ENCODE measurements at places on chromosomes 3 and 15. TPM values are rescaled to one million over a fixed set of nuclear protein-coding genes. Genes with fewer than 3 reads are reported as not detected.

DNAH1 gene
- 6.9 TPM for total RNA-seq

ITIH3 gene
- 1.8 TPM for total RNA-seq

DNAJA4 gene
- 8.5 TPM for total RNA-seq

PIAS1 gene
- 39.8 TPM for total RNA-seq

CHST14 gene
- total RNA-seq = 13.7 TPM

PRR23B gene
- total RNA-seq = not detected

MESP1 gene
- 1.1 TPM for total RNA-seq

C3orf49 gene
- not detected for total RNA-seq

GRCh38 chr3:174403831-174404230, 455.3 kb upstream of the NAALADL2 start:
- no peak for DNase-seq

DNA sequence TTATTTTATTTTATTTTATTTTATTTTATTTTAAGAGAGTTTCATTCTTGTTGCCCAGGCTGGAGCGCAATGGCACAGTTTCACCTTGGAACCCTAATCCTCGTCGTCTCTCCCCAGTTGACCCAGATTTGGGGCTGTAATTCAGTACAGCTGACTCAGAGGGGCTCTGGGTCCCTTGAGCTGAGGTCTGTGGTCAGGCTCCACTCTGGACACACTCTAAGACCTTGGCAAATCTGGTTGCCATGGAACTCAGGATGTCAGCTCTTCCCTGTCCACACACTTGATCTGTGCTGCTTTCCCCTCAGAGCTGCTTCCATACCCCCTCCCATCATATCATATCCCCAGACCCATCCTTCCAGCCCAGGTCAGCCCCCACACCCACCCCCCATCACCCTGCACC, 675 bp upstream of the CYP11A1 start:
- no peak for DNase-seq

DNA sequence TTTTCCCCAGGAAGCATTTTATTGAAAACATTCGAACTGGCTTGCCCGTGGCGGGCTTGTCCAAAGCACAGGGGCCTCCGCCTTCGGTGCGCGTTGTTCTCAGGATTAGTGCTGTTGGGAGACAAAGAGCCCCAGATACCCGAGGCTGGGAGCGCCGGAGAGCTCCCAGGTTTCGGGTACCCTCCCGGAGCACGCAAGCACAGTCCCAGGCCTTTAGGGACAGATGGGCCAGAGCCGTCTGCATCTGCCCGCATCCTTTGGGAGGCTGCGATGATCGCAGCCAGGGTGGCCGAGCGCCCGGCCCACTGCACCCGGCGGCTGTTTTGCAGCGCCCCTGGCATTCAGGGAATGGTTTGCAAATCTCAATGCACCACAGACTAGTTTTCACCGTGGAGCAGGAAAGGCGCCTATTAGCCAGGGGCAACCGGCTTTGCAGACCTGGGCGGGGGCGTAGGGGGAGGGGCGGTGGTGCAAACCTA, 5.0 kb upstream of the FEZF2 start:
- DNase-seq = no peak

- DNase-seq = peak; percentile 83
These were observed 1028.2 kb downstream of the MCTP2 start for GRCh38 chr15:95259513-95259912.

DNA sequence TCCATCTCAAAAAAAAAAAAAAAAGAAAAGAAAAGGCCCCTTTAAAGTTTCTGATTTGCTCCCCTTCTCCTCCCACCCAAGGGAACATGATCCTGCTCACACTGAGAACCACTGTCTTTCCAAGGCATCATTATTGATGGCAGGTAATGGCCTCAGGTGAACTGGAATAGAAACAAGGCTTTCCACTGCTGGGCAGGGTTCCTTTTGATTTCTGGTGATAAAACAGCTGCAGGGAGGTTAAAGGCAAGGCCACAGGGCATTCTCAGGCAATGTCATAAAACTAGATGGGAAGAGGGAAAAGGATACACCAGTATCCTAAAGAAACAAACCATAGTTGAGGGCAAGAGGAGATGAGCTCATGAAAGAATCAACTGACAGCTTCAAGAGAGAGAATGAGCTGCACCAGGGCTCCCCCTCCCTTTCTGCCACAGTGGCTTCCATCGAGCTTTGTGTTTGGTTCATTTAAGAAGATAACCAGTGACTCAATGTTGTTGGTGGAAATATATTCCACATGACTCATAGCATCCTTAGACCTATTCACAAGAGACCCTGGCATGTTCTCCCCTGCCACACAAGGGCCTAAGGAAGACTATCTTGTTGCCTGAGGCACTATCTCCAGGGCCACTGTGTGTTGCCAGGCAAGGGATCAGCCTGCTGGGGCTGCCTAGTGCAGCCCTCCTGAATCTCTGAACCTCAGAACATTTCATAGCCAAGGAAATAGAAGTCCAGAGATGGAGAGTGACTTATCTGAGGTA, 86.4 kb downstream of the WDR76 start:
- DNase-seq = peak; percentile 38

DNA sequence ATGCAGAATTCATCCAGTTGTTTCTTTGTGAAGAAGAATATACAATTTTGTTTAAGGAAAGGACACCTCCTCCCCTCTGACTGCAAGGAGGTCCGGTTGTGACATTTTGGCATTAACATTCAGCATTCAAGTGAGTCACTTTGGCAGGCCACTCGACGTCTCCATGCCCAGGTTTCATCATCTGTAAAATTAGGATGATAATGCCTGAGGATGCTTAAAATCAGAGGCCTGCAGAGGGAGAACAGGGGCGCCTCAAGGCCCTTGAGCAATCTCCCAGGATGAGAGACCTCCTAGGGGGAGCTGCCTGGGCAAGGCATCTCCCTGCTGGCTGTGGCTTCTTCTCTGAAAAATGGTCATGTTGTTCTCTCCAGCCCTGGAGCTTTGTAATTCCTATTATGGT, 236.0 kb downstream of the CACNA2D3 start:
- peak; percentile 14 for DNase-seq

GRCh38 chr3:29255854-29256696, 24.8 kb upstream of the RBMS3 start:
- no peak for DNase-seq

DNA sequence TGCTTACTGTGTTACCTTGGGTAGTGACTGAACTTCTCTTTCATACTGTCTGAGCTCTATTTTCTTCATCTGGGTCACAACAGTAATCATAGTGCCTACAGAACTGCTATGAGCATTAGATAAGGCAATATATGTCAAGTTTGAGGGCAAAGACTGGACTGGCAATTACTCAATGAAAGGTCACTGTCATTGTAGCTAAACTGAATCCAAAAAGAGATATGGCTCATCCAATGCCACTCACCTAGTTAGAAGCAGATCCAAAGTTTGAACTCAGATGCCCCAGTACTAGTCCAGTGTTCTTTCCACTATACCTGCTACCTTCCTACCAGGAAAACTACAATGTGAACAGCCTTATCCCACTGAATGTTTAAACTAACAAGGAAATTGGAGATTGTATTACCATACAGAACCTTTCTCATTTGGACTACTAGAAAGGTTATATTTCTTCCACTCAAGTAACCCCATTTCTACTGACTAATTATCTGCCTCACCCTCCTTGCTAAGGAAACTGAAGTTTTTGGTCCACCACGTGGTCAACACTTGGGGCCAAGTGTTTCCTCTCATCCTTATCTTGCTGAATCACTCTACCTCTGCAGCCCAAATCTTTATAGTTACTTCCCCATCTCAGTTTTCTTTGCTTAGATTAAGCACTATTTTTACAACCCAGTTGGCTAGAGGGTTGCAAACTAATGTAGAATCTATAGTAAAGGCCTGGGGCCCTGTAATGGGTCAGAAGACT, 202.3 kb upstream of the LPP start:
- no peak for DNase-seq

DNA sequence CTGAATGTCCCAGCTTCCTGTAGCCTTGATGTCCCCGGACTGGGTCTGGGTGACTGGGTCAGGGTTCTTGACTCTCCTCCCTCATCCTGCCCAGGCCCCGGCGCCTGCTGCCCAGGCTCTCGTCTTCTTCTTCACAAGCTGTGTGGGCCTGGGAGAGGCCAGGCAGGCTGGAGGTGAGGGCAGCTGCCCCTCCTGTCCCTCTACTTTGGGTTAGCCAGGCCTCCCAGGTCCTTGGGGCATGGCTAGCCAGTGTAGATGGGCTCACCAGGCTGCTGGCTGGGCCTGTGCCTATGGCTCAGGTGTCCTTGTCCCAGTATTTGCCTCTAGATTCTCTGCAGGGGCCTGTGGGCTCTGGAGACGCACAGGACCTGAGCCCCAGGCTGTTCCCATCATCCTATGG, 31.8 kb downstream of the TKT start:
- no peak for DNase-seq

- no peak for DNase-seq
These were observed 21.8 kb downstream of the MAP2K5 start for GRCh38 chr15:67564021-67564967.

DNA sequence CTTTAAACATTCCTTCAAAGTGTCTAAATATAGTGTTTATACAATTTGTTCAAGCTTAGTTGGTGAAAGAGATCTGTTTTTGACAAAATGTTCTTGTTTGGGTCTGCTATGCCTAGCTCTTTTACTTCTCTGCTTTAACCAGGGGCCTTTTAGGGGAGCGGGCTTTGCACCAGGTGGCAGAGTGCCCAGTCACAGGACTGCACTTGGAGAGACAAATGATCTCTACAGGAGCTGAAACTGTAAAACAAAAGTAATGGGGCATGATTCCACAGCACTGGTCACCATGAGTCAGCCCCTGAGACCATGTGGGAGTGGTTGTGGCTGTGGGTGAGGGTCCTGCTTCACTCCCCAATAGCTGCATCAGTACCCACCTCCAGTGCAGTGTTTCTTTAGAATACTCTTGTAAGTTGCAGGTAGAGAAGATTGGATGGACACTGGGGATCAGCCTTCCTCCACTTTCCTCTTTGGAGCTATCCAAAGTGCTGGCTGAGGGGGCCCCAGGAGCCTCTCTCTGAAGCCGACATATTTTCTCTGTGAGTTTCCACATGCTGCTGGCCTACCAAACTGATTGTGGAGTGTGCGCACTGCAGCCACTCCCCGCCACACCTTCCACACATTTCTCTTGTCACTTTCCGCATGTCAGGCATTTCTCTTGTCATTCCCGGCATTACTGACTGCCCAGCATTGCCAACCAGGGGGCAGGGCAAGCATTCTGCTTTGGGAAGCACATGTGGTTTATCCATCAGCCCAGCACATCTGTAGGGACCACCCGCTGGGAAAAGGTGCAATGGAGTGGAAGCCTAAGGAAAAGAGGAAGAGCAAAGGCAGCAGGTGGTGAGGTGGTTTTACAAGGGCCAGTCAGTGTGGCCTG, 110.0 kb downstream of the EPHB1 start:
- no peak for DNase-seq

GRCh38 chr15:29687204-29687815, 135.0 kb downstream of the TJP1 start:
- DNase-seq = no peak

GRCh38 chr15:61915640-61916039, 144.6 kb downstream of the VPS13C start:
- DNase-seq = no peak

DNA sequence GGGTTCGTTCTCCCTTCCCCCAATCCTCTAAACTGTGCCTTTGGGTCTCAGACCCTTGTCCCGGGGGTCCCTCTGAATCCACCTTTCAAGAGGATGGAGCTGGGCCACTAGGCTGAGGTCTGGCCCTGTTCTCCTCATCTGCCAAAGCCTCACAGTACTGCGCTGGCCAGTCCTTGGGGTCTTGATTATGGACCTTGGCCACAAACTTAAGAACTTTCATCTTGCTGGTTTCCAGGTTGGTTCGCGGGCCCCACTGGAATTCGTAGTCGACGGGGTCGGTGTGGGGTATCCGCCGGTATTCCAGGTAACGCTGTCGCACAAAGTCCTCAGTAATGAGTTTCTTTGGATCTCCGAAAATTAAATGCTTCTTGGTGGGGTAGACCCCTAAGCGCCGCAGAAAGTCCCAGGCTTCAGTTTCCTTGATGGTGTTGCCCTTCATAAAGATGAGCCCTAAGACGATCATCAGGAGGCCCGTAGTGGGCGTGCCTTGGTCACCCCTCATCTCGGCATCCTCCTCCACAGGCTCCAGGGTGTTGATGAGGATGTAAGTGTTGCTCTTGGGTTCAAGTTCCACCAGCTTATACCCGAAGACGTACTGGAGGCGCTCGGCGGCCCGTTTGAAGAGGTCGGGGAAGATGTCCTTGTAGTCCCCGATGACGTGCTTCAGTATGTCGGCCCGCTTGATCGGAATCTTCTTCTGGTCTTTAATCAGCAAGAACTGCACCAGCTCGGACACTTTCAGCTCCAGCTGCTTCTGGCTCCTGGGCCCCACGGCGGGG, 727 bp downstream of the NSMCE3 start:
- no peak for DNase-seq

DNA sequence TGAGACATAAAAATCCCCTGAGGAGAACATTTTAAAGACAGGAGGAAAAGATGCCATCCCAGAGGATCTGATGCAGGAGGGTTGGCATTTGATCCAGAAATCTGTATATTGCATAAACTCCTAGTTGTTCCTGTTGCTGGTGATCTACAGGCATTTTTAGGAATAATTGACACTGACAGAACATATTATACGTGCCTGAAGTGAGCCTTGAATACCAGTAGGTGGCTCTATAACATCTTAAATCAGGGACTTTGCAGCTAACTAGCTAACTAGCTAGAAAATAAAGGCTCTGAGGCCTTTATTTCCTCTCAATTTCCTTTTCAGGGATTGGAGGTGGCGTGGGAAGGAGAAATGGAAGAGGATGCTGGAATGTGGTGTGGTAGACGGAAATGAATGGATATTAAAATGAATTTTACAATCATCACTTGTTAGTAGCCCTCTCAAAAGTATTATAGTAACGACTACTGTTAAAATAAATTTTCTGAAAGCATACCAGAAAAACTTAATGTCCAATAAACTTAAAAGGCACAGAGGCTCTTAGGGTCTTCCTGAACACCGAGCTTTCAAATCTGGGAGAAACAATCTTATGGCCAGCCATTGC, 73.8 kb upstream of the ZBED2 start:
- DNase-seq = no peak

Measured in ovary (tissue), 10 donors.